ENCODE measurements at places on chromosomes 4 and X. TPM values are rescaled to one million over a fixed set of nuclear protein-coding genes. Genes with fewer than 3 reads are reported as not detected.

DNA sequence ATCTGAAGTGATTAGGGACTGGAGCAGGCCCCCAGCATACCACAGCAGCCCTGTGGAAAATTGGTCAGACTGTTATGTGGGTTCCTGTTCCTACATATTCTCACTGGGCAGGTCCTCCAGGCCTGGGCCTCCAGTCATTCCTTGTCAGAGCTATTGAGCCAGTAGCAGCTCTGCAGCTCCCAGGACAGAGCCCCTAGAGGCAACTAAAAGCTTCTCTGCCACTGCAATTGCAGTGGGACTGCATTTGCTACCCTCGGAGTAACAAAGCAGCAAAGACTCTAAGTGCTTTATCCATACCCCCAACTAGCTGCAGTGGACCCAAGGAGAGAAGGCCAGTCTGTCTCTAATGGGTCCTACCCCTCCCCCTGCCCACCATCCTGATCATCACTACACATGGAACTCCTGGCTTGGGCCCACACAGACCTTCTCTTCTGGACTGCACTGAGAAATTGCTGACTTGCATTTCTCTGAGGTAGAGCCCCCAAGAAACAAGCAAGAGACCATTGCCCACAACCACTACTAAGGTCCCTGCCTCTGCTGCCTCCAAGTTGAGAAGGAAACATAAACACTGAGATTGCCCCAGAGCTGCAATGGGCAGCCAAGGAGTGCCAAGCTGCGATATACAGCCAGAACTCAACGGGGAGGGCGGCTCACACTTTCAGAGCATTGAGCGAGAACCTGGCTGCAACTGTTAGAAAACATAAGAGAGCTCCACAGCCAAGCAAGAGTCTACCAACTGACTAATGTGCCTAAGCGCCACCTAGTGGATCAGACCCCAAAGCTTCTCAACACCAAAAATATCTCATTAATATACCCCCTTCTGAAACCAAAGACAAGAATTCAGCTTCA, 738.7 kb upstream of the NDST4 start:
- DNase-seq: peak; percentile 88

GRCh38 chrX:41590641-41591040, 98.1 kb upstream of the GPR34 start:
- DNase-seq: no peak

Gene PCDH7
- 99.7 TPM for total RNA-seq

GRCh38 chr4:148007792-148008191, 275.9 kb downstream of the ARHGAP10 start:
- no peak for DNase-seq

GRCh38 chr4:45701621-45702020, 422.2 kb downstream of the GABRG1 start:
- DNase-seq: no peak

GRCh38 chr4:161249779-161250440, 913.9 kb downstream of the FSTL5 start:
- no peak for DNase-seq

Gene DGKK
- 4.8 TPM for total RNA-seq

Measured in endodermal cell (in vitro differentiated cells).